ENCODE measurements at places on chromosomes 4 and X. TPM values are rescaled to one million over a fixed set of nuclear protein-coding genes. Genes with fewer than 3 reads are reported as not detected.

GRCh38 chr4:137651128-137651527 is 118.8 kb upstream of the PCDH18 start:
- no peak for DNase-seq

DNA sequence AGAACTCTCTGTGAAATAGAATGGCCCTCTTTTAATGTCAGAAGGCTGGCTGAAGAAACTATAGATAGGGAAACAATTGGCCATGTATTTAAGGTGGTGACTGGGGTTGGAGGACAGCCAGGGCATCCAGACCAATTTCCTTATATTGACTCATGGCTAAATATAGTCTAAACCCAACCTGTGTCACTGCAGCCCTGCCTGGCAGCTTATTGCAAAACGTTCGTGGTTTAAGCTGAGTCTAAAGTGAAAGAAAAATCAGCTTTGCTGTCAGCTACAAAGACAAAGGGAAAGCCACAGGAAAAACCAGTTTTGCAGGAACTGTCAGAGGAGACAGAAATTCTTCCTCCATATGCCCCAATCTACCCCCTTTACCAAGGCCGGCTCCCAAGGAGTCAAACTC is 902.8 kb upstream of the NDST4 start:
- no peak for DNase-seq

GRCh38 chr4:142372530-142373260 is 473.4 kb downstream of the INPP4B start:
- no peak for DNase-seq

The FTSJ1 gene
- 50.2 TPM for total RNA-seq

GRCh38 chr4:173426064-173426463 is 27.1 kb upstream of the SCRG1 start:
- no peak for DNase-seq

The DHRSX gene
- total RNA-seq, result 34.3 TPM

The ASB12 gene
- 0.60 TPM for total RNA-seq

The ARAP2 gene
- total RNA-seq, result 2.4 TPM

Data from WTC11 (cell line).